ENCODE measurements at places on chromosomes 7 and 10.

- DNase-seq, result no peak
These were observed 103.7 kb upstream of the HGF start for GRCh38 chr7:81873559-81873958.

DNA sequence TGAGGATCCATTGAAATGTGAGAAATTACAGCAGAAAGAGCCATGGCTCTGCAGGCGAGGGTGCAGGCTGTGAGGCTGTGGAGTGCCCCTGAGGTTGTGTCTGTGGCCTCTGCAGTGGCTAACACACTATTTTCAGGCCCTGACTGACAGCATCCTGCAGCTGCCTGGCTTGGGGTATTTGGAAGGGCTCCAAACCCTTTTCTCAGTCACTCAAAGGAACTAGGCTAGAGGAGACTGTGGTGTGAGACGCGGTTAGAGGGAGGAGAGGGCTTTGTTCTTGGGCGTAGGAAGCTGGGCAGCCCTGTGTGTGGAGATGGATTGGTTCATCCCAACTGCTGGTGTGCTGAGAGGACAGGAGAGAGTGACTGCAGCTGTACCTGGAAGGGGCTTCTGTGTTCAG lies 134.9 kb downstream of the RAMP3 start:
- no peak for DNase-seq

DNA sequence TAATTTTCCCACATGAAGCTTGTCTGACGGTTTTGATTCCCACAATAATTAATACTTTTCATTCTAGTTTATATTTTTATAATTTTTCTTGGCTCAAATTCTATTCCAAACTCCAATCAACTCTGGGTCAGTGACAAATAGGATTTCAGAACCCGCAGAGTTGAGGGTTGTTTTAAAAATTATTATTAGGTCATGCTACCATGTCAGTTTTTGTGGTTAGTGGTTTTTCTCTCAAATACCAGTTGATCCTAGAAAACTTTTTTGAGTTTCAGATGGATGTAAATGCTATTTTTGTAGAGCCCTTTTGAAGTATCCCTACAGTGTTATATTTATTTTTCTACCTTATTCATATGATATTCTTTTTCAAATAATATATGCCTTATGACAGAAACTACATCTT lies 237.4 kb downstream of the SEMA3D start:
- DNase-seq, result no peak

- DNase-seq, result no peak
These were observed 9.8 kb upstream of the FXYD4 start for GRCh38 chr10:43361547-43362190.

- no peak for DNase-seq
These were observed 46.1 kb downstream of the TNPO3 start for GRCh38 chr7:129008645-129009414.

Data from activated CD8-positive, alpha-beta memory T cell treated with anti-CD3 and anti-CD28 coated beads for 24 hours (primary cell).